ENCODE measurements at places on chromosomes 13 and 19.
A peak's percentile ranks its signal among the peaks of the same experiment; 100 is the strongest.

DNA sequence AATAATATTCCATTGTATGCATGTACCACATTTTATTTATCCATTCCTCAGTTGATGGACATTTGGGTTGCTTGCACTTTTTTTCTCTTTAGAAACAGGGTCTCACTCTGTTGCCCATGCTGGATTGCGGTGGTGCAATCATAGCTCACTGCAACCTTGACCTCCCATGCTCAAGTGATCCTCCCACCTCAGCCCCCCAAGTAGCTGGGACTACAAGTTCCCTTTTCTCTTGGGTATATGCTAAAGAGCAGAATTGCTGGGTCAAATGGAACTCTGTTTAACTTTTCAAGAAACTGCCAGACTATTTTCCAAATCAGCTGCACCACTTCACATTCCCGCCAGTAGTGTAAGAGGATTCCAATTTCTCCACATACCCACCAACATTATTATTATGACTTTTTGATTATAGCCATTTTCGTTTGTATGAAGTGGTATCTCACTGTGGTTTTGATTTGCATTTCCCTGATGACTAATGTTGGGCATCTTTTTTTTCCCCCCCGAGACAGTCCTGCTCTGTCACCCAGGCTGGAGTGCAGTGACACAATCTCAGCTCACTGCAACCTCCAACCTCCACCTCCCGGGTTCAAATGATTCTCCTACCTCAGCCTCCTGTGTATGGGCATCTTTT is 7.6 kb upstream of the IPO5 start:
- no peak for DNase-seq

- DNase-seq, result no peak
Observed at GRCh38 chr13:54449922-54450321, 1421.3 kb downstream of the OLFM4 start.

DNA sequence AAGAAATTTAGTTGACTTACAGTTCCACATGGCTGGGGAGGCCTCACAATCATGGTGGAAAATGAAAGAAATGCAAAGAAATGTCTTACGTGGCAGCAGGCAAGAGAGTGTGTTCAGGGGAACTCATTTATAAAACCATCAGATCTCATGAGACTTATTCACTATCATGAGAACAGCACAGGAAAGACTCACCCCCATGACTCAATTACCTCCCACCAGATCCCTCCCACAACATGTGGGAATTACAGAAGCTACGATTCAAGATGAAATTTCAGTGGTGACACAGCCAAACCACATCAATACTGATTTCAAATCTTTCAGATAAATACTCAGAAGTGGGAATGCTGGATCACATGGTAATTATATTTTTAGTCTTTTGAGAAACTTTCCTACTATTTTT is 1357.9 kb downstream of the SLITRK5 start:
- no peak for DNase-seq

DNA sequence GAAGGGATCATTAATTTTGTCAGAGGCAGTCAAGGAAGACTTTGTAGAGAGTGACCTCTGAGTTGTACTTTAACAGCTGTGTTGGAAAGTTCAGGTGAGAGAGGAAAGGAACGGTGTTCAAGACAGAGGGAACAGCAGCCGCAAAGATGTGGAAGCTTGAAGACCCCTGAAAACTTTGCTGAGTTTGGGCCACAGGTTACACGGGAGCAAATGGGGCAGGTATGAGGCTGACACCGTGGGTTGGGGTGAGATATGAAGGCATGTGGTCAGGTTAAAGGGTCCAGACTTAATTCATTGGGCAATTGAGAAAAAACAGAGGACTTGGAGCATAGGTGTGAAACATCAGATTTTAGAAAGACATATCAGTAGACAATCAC is 72.0 kb upstream of the SERP2 start:
- no peak for DNase-seq

- DNase-seq, result peak; percentile 48
Observed at GRCh38 chr13:44243198-44243857, 130.3 kb upstream of the SERP2 start.

GRCh38 chr19:40305403-40305802 is 20.3 kb upstream of the AKT2 start:
- DNase-seq, result peak; percentile 52

DNA sequence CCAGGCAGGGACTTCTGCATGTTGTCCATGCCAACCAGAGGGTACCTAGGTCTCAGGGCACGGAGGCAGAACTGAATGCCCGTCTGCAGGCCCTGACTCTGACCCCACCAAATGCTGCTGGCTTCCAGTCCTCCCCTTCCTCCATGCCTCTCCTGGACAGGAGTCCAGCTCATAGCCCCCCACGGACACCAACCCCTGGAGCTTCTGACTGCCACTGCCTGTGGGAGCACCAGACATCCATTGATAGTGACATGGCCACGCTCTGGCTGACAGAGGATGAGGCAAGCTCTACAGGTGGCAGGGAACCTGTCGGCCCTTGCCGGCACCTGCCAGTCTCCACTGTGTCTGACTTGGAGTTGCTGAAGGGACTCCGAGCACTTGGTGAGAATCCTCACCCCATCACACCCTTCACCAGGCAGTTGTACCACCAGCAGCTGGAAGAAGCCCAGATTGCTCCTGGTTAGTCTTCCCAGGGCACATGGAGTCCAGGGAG is 1.8 kb downstream of the ANKLE1 start:
- DNase-seq, result no peak

DNA sequence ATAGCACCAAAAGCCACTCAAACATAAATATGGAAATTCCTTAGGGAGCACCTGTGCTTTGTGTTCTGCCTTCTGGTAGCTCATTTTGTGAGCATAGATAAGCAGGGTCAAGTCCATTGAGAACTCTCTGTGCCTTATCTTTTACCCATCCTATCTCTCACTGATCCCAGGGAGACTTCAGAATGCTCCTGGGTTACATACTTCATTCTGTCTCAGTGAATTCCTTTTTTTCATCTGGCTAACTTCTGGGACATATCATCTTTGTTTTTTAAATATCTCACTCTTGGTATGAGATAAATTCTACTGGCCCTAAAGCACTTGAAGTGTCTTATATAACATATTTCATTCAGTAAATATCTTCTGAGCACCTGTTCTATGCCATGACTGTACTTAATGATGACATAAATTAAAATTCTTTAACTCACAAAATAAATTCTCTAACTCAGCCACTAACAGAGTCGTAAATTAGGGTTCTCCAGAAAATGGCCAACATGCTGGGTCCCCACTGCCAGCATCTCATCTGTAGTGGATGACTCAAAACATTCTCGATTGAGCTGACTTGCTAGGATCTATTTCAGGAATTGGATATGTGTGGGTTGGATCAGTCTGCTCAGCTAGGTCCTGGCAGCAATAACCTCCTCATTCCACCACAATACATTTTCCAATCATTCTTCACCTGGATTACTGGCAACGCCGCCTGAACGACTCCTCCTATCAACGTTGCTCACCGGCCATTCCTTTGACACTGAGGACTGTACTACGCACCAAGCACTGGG is 170.2 kb downstream of the FOXO1 start:
- no peak for DNase-seq

GRCh38 chr13:76729691-76730090 is 156.5 kb downstream of the KCTD12 start:
- no peak for DNase-seq

DNA sequence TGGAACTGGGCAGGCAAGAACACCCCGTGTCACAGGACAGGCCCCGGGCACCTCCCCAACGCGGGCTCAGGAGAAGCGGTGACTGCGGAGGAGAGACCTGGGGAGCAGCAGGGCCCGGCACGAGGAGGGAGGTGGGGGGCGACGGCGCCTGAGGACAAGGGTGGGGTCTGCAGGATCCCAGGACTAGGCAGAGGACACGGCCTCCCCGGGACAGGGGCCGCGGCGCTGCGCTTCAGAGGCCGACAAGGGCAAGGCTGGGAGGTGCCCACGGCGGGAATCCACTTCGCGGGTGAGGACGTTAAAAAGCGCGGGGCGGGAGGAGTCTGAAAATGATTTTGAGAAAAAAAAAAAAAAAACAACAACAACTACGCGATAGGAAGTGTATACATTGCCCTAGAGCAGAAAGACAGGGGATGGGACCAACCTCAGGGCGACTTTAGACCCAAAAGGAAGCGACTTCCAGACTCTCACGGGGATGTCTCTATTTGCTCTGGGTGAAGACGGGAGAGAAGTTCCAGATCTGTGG is 44.9 kb downstream of the ZNF611 start:
- no peak for DNase-seq

DNA sequence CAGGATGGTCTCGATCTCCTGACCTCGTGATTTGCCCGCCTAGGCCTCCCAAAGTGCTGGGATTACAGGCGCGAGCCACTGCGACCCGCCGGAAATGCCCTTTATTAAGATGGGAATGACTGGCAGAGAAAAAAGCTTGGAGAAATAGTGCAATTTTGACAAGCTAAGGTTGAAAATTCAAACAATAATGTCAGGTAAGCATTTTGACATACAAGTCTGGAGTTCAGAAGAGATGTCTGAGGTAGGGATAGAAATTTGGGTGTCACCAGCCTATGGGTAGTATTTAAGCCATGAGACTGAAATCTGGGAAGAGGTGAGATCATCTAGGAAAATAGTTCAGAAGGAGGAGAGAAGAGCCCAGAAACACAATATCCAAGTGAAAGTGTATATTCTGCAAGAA is 17.1 kb upstream of the PAN3 start:
- DNase-seq, result no peak

GRCh38 chr19:41334793-41335192 is 18.9 kb downstream of the TGFB1 start:
- DNase-seq, result no peak

DNA sequence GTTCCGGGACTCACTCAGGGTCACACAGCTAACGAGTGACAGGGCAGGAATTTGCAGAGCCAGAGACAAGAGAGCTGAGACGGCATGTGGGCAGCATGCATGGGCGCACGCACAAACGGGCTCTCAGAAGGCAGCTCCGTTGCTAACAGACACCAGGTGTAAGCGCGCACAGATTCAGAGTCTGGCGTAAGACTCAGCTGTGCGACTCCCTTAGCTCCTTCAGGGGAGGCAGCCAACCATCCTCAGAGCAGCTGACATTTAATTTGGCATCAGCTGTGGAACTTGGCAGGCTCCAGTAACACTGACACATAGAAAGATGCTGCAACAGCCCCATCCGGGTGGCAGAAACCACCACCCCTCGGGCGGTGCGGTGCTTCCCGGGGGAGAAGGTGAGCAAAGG is 7.5 kb upstream of the TM6SF2 start:
- no peak for DNase-seq

GRCh38 chr19:46406976-46407375 is 6.4 kb downstream of the CCDC8 start:
- DNase-seq, result no peak

DNA sequence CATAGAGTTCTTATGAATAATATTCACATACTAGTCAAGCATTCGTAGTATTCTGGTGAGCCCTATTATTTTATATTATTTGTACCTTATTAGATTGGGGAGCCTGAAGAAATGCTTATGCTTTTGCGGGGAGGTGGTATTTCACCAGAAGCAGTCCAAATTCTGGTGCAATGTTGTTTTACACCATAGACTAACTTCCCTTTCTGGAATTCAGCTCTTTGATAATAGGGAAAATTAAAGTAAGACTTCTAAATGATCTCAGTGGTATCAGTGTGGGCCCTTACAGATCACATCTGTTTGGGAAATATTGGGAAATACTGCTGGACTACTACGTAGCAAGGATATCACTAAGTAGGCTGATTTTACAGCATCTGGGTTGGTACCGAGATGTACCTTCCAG is 34.2 kb downstream of the KCTD12 start:
- DNase-seq, result no peak

- no peak for DNase-seq
Observed at GRCh38 chr13:38905081-38905480, 85.5 kb downstream of the STOML3 start.

GRCh38 chr19:28419312-28419711 is 793.6 kb downstream of the UQCRFS1 start:
- no peak for DNase-seq

- no peak for DNase-seq
Observed at GRCh38 chr19:12159773-12160414, 3.0 kb upstream of the ZNF136 start.

- DNase-seq, result no peak
Observed at GRCh38 chr13:74062933-74063332, 71.3 kb downstream of the KLF12 start.

DNA sequence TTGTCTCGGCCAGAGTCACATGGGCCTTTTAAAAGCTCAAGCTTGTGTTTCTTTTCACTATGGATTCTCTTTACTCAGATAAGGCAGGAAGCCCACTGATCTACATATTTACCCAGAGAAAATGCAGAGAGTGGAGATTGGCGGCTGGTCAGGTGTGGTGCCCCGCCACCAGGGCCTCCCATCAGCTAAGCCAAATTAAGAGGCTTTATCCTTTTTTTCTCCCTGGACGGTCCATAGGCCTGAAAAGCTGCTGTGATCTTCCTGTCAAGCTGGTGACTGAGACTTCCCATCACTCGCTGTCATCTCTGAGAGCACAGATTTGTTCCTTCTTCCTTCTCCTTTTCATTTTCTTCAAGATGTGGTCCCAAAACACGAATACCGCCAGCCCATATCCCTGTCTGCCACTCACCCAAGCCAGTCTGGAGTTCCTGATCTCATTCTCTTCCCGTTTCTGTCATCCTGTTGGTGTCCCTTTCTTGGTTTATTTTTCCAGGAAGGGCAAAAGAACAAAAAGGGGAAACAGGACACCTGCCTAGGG is 1.9 kb downstream of the SAFB start:
- no peak for DNase-seq

DNA sequence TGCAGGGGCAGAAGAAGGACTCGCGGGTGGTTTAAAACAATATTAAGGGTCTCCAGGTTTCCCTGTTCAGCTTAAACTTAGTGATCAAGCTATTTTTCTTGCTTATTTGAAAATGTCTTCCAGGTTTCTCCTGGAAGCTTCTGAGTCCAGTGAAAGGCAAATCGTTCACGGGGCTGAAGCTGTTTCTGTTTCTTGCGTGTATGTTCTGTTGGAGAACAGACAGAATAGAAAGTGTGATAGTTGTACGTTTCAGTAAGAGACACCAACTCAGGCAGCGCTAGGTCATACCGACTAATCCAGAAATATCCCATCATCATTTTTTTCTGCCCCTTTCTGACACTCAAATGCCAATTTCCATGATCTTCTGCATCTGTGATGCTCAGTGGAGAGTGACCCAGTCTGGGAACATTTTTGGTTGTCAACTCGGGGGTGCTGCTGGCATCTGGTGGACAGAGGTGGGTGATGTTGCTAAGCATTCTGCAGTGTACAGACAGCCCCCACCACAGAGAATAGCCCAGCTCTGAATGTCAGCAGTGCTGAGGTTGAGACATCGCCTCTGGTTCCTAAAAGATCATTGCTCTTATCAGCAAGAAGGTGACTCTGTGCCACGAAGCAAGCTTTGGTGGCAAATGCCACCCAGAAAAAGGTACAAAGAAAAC is 4.3 kb downstream of the KLF2 start:
- DNase-seq, result no peak

- no peak for DNase-seq
Observed at GRCh38 chr13:26914148-26914547, 153.6 kb upstream of the GPR12 start.
